Stimulated activated CD8-positive, alpha-beta memory T cell treated with anti-CD3 and anti-CD28 coated beads, Interleukin-15, amount 100 ng/mL, for 24 hours (primary cell): ENCODE measurements at places on chromosomes 3 and 15.

GRCh38 chr3:100436951-100437350 is 35.6 kb downstream of the LNP1 start:
- no peak for DNase-seq

DNA sequence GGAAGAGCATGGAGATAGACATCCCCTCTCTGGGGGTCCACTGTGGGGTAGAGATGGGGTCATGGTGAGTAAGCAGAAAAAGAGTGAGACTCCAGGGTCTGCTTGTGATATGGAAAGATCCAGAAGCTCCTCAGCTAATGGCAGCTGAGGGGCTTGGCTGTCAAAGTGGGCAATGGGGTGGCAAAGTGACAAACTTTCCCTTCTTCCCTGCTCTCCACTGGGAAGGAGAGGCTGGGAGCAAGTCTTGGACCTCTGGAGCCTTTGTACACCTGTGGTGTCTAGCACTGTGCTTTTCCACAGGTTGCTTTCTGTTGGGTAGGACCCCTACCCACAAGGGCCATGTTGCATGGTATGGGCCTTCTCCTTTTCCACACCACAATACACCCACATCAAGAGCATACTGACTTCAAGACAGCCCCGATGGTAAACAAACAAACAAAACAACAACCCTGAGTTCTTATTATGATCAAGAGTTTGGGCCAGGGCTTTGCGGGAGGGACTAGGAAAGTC is 3.5 kb downstream of the ITGA11 start:
- no peak for DNase-seq

DNA sequence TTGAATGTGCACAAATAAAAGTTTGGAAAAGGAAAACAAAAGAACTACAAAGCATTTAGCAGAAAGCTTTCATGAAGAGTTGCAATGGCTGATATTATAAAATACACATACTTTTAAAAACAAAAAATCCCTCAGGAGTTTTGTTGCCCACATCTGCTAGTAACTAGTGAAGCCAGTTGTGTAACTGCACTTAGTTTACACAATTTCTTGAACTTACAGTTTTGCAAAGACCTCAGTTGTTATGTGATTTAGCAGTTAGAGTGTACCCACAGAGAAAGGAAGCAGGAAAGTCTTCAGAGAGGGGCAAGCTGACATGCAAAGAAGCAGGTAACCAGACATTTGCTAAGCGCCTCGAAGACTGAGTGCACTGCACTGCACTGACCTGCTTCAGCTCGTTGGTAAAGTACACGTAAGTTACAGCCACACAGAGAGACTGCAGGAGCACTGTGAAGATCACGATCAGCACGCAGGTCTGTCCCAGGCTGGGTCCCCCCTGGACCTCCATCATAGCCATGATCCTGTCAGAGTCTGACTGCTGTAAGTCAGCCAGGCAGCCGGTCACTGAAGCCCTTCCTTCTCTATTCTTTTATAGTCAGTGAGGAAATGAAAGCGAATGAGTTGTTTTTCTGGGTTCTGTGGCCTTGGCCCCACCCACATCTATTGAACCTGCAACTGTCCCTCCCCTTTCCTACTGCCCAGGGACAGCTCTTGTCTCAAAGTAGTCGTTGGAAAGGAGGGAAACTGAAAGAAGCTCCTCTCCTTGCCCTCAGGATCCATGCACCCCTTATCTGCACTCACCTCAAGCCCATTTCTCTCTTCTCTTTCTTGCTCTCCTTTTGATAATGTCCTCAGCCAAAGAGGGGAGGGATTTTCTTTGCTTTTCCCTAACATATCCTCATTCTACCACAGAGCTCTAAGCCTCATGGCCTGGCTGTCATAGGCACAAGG is at the start of gene TNFSF10:
Gene TNFSF10 (minus strand): TSS at position 560 of the 948 bp plus-strand sequence. CDS start 46 bp downstream, at position 514.
- DNase-seq: no peak

DNA sequence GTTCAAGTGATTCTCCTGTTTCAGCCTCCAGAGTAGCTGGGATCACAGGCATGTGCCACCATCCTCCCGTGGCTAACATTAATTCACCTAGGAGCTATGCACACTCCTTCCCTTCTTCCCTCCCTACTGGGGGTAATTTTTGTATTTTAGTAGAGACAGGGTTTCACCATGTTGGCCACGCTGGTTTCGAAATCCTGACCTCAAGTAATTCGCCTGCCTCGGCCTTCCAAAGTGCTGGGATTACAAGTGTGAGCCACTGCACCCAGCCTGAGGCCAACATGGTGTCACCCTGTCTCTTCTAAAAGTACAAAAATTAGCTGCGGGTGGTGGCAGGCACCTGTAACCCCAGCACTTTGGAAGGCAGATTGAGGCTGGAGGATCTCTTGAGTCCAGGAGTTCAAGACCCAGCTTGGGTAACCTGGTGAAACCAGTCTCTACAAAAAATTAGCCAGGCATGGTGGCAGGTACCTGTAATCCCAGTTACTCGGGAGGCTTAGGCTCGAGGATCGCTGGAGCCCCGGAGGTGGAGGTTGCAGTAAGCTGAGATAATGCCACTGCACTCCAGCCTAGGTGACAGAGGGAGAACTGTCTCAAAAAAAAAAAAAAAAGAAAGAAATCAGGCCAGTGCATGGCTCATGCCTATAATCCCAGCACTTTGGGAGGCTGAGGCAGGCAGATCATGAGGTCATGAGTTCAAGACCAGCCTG is 6.1 kb downstream of the RNU5B-1 start:
- DNase-seq: no peak

GRCh38 chr15:59283717-59284391 is 77.2 kb downstream of the LDHAL6B start:
- DNase-seq: no peak

GRCh38 chr3:57048052-57048671 is 12.3 kb upstream of the SPATA12 start:
- no peak for DNase-seq

DNA sequence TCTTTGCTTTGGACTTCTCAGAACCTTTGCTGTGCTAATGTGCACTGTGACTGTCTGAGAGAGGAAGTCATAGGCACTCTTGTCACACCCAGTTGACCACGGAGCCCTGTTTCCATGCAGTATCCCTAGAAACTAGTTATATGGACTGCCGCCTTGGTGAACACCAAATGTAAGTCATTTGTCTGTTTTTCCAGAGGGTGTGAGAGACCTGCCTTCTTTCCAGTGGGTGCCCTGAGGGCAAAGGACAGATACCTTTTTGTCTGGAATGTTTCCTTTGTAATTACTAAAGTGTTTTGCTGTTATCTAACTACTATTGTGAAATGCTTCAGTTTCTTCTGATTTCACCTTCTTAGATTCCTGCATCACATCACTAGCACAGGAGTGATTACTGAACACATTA is 91.8 kb downstream of the LARS2 start:
- DNase-seq: no peak

DNA sequence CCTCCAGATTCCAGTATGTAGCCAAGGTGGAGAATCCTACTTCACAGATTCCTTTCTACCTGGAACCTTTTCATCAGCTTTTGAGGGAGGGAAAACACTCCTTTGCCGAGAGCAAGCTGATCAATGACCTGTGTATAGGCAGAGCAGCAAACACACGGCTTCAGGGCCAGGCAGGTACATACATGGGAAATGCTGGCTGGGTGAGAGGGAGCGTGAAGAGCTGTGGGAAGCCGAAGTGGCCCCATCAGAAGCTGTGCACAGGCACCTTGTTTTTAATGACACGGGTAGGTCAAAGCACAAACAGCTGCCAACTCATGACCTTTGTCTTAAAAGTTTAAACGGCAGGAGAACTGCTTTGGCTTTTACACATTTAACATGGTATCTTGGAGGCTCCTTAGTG is 25.3 kb downstream of the STARD5 start:
- no peak for DNase-seq

DNA sequence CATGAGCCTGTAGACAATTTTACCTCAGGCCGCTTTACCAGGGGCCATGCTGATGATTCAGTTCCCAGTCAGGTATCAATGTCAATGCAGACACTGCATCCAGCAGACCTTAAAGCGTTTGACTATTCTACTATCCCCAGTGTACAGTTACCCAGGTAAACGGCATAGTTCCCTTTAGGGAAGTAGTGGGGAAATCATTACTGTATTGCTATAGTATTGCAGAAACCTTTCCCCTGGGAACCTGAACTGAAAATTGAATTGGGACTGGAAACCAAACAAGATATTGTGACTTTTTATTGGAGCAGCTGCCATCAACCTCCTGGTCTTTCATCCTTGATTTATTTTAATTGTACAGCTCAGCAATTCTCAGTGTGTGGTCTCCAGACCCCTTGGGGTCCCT is 6.6 kb upstream of the INAFM2 start:
- no peak for DNase-seq

- DNase-seq: no peak
Measured at GRCh38 chr3:168248383-168249204, 152.9 kb upstream of the GOLIM4 start.

DNA sequence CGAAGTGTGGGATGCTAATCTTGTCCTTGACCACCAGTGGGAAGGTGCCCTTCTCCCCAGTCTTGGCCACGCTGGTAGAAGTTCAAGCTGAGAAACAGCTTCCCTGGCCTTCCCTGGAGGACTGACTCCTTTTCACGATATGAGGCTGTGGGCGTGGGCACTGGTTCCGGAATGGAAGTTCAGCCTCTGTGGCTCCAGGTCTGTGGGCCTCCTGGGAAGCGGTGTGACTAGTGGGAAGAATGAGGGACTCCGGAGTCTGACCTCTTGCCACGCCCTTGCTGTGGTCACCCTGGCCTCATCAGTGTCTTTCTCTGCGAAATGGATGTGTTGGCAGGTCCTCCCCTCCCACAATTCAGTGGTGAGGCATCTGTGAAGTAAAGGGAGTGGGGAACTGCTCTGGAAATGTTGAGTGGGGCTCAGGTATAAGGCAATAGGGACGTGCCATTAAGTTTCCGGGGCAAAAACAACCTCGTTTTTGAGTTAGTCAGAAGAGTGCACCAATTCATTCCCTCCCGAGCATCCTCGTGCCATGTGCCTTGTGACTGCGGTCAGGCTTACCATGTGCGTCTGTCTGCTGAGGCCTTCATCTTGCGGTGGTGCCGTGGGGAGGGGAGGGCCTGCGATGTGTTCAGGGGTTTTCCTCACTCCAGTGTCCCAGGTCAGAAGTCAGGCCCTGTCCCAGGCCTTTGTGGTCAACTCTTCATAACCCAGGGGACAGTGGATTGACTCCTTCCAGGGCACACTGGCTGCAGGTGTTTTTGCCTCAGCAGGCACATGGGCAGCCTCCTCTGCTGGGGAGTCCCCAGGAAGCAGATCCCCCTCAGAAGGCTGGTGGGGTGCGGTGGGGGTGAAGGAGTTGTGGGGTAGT is 11.8 kb upstream of the SEC13 start:
- DNase-seq: no peak
